Glomerular endothelial cell (primary cell): ENCODE measurements at places on chromosomes 11 and 22.

DNA sequence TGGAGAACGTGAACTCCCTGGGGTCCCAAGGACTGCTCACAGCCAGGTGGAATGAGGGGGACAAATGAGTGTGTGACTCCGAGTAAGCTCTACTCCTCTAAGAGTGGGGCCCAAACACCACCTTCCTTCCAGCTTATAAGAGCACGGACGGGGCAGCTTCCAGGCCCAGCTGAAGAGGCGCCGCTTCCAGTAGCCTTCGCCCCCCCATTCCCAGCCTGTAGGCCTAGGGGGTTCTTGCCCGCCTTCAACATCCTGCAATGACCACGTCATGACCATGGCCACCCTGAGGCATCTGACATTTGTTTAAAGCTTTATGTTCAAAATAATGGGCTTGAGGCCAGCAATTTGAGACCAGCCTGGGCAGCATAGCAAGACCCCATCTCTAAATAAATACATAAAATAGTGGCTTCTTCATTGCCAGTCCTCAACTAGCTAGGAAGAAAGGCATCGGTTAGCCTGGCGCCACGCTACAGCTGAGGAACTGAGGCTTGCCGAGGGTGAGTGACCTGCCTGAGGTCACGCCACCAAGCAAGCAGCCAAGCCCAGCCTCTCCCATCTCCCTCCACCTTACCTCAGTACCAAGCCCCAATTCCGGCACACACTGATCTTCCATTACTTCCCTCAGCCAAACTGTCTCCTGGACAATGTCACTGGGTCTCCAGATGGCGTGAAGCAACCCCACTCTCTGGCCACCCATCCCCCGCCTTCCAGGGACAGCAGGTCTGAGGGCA, 7.8 kb upstream of the TNFRSF13C start:
- DNase-seq, result no peak

GRCh38 chr11:131025020-131025419, 108.7 kb upstream of the SNX19 start:
- DNase-seq, result no peak

GRCh38 chr22:17167486-17167885, 8.4 kb upstream of the HDHD5 start:
- DNase-seq, result no peak

DNA sequence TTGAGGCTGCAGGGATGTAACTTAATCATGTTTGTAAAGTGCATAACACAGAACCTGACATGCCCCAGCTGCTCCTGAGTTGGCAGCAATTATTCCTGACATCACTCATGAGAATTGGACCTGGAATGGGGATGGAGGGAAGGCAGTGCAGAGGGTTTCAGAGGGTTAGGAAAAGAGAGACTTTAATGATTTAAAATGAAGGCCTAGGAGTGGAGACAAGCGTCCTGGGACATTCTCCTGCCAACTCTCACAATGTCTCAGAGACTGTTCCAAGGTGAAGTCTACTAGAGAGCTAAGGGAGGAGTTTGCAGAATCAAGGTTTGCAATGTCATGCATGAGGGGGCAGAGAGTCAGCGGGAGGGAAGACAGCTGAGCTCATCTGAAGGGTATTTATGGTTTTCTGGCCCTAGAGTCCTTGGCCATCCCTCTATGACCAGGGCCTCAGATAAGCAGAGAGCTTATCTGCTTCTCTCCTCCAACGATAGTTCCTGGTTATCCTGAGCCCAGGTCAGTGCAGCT, 36.9 kb downstream of the GGTLC2 start:
- no peak for DNase-seq

DNA sequence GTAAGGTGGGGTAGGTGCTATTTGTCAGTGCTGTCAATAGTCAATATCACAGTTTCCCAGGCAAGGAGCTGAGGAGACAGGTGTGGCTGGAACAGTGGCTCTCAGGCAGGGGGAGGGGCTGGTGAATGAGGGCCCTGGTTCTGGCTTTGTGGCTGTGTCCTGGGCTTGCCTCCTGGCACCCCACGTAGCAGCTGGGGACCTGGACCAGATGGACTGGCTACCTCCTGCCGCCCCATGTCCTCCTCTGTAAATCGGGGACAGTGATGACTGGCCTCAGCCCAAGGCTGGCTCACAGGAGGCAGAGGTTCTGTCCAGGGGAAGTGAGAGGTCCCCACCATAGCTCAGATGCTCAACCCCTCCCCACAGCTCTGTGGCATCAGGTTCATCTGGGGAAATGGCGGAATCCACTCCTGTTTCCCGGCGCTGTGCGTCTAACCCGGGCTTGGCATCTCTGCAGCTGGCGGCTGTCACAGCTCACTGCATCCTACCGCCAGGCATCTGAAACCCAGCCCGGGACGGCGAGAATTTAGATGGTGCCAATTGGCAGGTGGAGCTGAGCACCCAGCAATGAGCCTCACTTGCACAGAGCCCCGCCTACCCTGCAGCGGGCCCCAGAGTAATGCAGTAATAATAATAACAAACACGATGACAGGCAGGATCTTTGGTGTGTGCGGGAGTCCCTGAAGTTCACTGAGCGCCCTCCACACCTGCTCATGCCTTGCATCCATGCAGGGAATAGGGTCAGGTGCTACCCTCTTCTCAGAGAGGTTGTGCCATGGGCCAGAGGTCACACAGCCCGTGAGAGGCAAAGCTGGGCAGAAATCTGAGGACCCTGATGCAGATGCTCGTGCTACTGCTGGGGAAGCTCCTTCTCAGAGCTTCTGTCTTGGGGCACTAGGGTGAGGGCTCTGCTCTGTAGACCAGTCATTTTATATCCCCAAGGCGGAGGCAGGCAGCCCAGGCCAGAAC, 27.8 kb upstream of the SHISAL1 start:
- no peak for DNase-seq
